GM04503 (cell line): ENCODE measurements at places on chromosomes 1 and 21.

DNA sequence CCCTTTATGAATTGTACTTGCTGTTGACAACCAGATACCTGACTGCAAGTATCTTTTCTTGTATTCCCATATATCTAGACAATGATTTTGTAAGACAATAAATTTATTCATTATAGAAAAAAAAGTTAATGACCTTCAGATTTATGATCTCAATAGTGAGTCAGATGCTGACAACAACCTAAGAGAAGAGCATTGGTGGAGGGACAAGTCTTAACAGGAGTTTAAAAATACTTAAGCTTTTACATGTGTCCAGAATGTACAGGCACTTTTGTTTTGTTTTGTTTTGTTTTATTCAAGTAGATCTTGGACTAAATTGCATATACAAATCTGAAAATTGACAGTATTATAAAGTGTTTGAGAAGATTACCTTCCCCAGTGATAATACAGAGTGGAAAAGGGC is 1544.6 kb upstream of the B3GALT2 start:
- DNase-seq, result no peak

DNA sequence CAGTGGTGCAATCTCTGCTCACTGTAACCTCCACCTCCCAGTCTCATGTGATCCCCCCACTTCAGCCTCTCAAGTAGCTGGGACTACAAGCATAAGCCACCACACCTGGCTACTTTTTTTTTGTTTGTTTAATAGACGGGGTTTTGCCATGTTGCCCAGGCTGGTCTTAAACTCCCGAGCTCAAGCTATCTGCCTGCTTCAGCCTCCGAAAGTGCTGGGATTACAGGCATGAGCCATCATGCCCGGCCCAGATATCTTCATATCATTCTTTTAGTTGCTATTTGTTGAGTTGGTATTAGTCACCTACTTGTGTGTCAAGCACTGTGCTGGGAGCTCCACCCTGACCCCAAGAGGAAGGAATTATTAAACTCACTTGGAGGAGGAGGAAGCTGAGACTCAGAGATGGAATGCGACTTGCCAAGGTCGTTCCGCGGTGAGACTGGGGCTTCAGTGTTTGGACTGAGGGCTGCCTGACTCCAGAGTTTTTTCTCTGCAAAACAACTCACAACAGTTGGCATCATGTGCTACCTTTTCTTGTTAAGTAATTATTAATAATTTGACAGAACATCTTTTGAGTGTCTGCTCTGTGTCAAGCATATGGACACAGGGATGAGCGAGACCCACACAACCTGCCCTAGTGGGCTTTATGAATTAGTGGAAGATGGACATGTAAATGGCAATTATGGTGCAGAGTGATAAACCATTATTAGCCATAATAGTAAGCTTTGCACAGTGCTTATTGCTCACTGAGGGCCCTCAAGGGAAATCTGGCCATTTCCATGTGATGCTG is 132.0 kb downstream of the FOXD2 start:
- DNase-seq, result peak; percentile 73

GRCh38 chr1:236338096-236338495 is 56.0 kb upstream of the EDARADD start:
- DNase-seq, result no peak

DNA sequence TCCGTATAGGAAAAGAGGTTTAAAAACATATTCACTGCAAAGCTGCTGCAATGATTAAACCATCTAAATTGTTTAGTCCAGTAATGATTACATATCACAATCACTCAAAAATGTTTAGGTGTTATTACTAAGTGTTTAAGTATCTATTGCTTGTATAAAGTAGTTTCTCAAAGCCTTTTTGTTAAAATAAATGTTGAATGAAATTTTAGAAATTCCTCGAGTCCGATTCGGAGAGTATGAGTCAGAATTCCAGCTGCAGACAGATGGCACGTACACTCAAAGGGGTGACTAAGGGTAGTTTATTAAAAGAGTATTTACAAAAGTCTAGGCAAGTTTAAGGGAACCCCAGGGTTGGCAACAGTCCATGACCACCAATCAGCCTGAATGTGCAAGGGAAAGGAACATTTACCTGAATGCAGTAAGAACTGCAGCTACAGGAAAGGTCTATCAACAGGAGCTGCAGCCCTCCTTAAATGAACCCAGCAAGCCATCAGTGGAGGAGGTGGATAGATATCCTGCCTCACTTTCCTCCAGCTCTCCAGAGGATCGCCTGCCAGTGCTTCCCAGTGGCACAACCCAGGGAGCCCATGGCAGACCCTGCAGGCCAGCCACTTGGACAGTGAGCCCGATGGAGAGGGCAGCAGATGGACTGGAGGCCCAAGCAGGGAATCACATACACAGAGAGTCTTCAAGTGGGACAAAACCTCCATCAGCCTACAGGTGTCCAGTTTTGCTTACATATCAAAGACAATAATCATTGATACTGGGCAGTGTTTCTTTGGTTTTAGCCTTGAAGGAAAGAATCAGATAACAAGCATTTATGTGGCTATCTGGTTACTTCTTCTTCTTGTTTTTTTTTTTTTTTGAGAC is 92.1 kb upstream of the SLC44A3 start:
- peak; percentile 59 for DNase-seq

DNA sequence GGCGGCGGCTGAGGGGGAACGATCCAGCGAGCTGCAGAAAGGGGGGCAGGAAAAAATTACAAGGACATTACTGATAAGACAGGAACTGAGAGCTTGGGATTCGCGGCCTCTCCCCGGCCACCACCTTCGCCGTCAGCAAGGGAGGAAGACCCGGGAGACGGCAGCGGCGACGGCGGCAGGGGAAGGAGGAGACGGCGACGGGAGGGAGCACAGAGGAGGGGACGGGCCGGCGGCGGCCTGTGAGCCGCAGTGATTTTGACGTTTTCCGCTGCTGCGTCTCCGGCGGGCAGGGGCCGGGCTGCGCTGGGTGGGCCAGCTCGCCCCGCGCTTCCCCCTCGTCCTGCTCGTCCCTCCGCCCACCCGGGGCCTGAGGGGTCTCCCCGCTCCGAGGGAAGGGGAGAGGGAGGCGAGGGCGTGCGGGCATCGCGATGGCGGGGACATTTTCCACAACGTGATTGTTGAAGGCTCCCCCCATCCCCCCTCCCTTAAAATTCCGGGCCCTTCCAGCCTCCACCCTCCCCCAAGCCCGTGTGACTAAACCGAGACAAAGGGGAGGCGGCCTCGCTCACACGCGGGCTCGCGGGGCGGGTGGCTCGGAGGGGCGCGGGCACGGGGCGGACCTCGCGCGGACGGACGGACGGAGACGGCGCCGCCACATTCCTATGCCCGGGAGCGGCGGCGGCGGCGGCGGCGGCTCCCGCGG is 407 bp downstream of the CAMSAP2 start:
- DNase-seq, result peak; percentile 31

DNA sequence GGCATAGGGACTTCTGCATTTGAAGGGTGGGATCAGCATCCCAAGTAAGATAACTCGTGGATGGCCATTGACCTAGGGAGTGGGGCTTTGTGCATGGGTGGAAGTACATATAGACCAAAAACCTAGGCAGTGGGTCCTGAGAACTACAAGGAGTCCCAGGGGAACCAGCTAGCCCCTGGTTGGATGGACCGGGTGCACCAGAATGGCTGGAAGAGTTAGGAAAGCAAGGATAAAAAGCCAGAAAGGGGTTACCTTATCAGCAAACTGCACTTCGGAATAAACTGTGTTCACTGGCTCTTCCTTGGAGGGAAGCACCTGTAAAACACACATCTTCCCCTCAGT is 26.6 kb upstream of the SLAMF6 start:
- DNase-seq, result no peak
